ENCODE measurements at places on chromosomes 16 and 17.

DNA sequence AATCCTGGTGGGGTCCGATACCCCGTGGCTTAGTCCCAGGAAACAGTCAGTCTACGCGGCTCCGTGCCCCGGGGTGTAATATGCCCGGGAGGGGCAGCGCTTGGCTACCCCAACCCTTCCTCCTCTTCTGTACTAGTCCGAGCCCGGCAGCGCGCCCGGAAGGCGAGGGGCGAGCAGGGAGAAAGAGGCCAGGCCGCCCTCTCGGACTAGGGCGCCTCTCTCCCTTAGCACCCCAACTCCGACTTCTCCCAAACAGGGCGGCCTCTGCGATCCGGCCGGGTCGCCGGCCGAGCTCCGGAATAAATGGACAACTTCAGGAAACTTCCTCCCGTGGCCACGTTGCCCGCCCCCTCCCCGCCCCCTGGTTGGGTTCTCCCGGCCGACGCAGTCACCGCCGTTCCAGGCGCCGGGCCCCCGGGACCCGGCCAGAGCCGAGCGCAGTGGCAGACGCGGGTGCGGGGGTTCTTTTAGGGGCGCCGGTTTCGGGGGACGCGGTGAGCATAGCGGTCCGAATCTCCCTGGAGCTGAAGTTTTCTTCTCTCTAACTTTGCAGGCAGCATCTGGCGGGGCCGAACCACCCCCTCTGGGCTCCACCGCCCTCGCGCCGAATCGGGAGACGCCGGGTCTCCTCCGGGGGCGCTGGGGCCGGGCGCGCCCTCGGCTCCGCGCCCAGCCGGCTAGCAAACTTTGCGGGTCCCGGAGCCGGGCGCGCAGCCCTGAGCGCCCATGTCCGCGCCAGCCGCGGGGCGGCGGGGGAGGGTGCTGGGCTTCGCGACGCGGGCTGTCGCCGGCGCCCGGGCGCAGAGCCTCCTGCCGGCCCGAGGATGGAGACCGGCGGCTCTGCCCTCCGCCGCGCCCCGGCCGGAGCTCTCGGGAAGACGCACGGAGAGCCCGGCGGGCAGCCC is at the start of gene SDK2:
TSS of gene SDK2 (minus strand) at position 301 of the 905 bp plus-strand sequence. CDS start 357 bp downstream, outside the sequence.
- peak; percentile 26 for DNase-seq

GRCh38 chr17:40093580-40094201 is 6.7 kb downstream of the NR1D1 start:
- no peak for DNase-seq

DNA sequence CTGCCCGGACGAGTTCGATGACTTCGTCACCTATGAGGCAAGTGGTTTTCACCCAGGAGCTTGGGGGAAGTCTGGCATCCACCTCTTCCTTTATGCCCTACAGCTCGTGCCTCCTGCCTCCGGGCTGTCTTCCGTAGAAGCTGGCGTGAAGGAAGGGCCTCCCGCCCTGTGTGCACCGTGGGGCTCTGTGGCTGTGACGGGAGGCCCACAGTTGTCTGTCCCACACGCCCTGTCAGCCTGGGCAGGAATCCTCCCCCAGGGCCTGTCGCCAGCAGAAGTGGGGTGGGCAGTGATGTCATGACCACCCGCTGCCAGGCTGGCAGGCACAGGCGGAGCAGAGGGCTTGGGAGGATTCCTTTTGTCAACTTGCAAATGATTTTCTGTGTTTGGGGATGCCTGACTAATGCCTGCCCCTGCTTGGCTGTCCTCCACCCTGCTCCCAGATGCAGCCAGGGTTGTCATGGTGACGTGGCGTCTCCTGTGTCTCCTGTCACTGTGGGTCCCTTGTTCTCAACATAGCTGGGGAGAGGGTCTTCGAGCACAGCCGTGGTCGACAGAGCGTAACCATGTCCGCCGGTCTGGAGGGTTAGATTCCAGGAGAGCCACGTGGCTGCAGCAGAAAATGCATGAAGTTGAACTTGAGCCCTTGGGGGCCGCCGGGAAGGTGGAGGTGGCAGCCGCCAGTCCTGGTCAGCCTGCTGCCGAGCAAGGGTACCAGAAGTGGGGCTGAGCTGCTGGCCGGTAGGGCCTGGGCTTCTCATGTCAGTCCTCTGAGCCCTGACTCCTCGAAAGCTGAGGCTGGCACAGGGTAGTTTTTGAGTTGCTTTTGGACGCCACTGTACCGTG is 46.1 kb downstream of the RAB11FIP3 start:
- no peak for DNase-seq

DNA sequence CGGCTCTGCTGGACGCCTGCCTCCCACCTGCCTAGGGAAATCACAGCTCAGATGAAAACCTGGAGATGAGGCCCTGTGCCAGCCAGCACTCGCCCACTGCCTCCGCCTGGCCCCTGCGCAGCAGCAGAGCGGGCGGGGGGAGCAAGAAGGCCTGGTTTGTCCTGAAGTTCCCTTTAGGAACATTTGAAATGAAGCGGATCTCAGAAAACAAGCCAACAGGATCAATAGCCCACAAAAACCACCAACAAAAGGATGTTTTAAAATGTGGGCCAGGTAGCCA is 48.0 kb downstream of the RBFOX3 start:
- DNase-seq = no peak

DNA sequence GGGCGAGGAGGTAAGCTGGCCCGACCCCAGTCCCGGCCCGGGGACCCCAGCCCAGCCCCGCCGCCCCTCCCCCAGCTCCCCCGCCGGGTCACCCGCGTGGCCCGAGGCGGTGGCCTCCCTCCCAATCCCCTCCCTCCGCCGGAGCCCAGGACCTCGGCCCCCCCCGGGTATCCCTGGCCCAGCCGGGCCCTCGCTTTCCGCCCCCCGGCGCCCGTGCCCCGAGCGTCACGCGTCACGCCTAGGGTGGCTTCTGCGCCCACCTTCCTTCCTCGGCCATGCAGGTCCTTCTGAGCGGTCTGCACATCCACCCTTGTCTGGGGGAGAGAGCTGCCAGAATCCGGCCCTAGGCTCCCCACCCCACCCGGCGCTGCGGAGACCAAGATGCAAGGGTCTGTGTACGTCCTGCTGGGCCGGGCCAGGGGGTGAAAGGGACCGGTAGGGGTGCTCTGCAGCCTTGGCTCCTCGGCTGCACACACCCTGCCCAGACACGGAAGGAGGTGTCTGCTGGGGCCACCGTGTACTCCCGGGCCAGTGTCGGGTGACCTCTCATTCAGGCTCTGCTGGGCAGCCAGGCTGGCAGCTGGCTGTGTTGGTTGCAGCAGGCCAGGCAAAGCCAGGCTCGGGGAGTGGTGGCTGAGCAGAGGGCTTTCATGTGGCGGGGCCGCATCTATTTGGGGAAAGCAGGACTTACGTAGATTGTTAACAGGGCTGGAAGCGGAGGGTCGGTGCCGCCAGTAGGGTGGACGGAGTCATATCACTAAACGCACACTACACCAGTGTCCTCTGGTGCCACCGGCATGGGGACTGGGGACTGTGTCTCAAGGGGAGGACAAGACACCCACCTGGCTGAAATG is 754 bp downstream of the RAB11FIP4 start:
- DNase-seq = no peak

DNA sequence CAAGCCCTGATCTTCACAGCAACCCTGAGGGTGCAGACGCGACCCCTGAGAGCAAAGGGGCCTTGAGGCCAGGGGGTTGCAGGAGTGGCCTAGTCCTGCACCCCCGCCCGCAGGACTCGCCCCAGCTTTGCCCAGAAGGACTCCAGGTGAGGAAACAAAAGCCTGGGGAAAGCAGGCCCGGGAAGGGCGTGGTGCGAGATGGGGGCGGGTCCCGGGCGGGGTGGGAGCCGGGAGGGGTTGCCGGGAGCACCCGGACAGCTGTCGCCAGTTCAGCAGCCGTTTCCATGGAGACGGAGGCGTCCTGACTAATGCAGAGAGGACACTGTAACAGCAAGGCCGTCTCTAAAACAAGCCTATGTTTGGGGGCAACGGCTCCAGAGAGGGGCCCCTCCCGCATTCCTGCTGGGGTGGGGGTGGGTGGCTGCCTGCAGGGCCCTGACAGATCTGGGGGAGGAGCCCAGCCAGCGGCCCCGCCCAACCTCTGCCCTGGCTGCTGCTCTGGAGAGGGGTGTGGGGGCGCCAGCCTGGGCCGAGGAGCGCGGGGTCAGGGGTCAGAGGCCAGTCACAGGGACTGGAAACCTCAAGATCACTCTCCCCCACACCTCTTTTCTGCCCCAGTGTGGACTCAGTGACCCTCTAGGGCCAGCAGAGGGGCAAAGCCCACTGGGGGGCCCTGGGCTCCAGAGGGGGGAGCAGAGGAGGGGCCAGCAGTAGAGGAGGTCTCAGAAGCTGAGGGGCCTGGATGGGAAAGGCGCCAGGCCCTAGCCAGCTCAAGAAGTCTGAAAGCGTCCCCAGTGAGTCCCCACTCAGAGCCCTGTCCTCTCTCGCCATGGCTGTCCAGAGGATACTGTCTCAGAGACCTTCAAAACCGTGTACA is 3.1 kb upstream of the TPPP3 start:
- DNase-seq = no peak

DNA sequence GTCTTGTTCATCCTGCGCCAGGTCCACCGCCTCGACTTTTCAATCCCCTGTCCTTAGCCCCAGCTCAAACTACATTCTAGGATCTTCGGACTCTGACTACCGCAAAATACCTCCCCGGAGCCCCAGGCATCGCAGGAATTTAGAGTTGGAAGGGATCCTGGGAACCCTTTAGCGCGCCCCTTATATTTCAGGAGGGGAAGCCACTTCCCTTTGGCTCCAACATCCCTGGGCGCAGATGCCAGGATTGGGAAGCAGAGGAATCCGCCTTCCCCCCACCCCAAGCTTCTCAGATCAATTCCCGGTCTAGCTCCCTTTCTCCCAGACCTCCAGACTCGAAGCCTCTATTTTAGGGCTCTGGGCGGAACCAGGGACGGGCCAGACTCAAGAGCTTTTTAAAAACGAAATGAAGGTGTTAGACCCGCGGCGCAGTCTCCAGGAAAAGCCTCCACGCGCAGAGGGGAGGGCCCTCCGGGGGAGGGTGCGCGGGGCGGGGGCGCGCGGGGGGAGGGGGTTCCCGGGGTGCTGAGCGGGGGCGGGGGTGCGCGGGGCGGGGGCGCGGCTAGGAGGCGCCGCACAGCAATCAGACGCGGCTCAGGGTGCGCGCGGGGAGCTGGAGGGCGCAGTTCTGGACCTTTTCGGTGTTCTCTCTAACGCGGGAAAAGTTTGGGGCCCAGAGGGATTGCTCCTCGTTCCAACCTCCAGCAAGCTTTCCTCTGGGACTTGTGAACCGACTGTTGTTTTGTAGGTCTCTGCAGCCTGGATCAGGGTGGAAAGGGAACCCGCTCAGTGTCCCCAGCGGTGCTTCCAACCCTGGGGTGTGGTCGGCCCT is 1.6 kb downstream of the AHSP start:
- DNase-seq = no peak

DNA sequence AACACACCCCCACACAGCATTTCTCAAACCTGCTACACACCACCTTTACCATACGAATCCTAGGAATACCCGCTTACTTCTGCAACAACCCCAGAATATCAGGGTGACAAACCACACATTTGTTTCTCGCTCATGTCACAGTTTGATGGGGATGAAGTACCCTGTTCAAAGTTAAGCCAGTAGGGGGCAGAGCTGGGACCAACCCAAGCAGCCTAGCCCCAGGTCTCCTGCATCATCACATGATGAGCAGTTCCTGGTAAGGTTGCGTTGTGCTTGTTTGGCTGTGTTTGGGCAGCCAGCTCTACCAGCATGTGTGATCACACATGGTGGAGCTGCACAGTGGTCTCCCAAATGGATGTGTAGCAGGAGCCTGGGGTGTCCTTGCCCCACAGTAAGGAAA is 103.6 kb upstream of the C16orf82 start:
- DNase-seq = peak; percentile 12

GRCh38 chr16:80586476-80586875 is 45.7 kb downstream of the DYNLRB2 start:
- DNase-seq = no peak

- DNase-seq = no peak
Observed at GRCh38 chr17:80546267-80546666, 1.6 kb downstream of the RPTOR start.

DNA sequence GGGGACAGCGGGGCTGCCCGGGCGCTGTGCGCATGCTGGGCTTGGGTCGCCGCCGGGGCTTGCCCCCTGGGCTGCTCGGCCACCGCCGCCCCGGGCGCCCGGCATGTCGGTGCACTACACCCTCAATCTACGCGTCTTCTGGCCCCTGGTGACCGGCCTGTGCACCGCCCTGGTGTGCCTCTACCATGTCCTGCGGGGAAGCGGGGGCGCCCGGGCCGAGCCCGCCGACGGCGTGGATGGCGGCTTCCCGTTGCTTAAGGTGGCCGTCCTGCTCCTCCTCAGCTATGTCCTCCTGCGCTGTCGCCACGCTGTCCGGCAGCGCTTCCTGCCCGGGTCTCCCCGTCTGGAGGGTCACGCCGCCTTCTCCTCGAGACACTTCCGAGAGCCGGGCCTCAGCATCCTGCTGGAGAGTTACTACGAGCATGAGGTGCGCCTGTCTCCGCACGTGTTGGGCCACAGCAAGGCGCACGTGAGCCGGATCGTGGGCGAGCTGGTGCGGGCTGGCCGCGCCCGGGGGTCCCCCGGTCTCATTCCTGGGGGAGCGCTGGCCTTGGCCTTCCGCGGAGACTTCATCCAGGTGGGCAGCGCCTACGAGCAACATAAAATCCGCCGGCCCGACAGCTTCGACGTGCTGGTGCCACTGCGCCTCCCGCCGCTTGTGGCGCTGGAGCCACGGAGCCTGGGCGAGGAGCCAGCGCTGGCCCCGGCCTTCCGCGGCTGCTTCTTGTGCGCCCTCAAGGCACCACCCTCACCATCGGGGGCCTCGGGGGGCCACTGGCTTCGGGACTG is 789 bp downstream of the ITPRIPL2 start:
- DNase-seq = peak; percentile 27

GRCh38 chr16:25501530-25502255 is 190.1 kb upstream of the HS3ST4 start:
- DNase-seq = no peak

- no peak for DNase-seq
Observed at GRCh38 chr16:26818393-26818792, 248.3 kb upstream of the C16orf82 start.

GRCh38 chr17:17934806-17935205 is 37.4 kb downstream of the TOM1L2 start:
- no peak for DNase-seq

DNA sequence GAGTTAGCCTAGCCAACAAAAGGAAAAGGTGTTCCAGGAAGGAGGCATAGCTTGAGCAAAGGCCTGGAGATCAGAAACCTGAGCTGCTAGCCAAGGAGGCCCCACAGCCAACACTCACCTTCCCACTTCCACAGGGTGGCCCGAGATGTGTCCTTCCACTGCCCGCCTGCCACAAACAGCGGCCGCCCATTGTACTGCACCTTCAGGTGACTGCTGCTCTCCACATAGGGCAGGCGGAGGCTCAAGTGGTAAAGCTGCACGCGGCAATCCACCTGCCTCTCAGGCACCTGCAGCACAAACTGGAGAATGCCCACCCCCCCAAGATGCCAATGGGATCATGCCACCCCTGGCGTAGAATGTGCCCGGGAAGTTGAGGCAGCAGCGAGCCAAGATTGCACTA is 111.5 kb downstream of the RMI2 start:
- DNase-seq = no peak

- no peak for DNase-seq
Observed at GRCh38 chr17:47225436-47225858, 16.3 kb downstream of the MYL4 start.

Data from stimulated activated naive CD8-positive, alpha-beta T cell treated with anti-CD3 and anti-CD28 coated beads, Interleukin-15, Interleukin-2, amounts not matched to agents 100 U/mL and 50 U/mL, for 24 hours (primary cell).